ENCODE measurements at places on chromosomes 2 and 18.

DNA sequence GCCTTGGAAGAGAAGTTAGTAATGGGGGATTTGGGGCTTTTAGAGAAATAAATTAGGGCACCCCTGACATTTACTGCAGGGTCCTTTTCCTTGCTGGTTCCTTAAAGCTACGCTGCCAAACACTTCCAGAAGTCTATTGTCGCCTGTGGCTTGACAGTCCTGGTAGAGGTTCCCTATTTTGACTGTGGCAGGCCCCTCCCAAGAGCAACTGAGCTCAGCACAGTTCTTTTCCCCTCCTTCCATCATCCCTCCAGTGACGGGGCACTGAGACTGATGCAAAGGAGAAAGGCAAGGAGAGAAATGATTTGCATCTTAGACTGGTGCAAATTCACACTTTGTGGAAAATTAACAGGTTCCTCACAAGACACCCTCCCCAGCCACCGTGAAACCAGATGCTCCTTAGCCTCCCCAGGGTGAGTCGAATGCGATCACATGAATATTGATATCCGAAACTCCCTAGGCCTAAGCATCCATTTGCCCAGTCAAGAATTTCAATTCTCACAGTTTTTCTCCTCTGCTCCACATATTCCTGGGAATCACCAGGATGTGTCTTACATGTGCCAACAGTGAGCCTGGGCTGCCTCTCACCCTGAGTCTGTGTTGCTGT lies 45.4 kb downstream of the RABL2A start:
- DNase-seq: no peak

GRCh38 chr2:183227176-183227575 lies 102.9 kb downstream of the NUP35 start:
- no peak for DNase-seq

DNA sequence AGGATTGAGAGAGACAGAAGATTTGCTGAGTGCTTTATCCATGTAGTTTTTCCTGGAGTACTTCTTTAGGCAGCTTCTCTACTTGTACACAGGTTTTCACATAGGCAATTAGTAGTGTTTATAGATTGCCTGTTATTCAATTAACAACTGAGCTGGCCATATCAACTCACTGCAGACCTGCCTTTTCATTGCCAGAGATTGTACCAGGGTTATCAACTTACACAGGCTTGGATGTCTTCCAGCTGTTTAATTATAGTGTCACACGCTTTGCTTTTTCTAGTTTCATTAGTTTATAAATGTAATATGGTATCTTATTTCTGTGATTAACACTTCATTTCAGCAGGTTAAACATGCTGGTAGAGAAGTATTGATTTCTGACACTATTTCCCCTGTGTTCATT lies 125.9 kb downstream of the GPD2 start:
- no peak for DNase-seq

DNA sequence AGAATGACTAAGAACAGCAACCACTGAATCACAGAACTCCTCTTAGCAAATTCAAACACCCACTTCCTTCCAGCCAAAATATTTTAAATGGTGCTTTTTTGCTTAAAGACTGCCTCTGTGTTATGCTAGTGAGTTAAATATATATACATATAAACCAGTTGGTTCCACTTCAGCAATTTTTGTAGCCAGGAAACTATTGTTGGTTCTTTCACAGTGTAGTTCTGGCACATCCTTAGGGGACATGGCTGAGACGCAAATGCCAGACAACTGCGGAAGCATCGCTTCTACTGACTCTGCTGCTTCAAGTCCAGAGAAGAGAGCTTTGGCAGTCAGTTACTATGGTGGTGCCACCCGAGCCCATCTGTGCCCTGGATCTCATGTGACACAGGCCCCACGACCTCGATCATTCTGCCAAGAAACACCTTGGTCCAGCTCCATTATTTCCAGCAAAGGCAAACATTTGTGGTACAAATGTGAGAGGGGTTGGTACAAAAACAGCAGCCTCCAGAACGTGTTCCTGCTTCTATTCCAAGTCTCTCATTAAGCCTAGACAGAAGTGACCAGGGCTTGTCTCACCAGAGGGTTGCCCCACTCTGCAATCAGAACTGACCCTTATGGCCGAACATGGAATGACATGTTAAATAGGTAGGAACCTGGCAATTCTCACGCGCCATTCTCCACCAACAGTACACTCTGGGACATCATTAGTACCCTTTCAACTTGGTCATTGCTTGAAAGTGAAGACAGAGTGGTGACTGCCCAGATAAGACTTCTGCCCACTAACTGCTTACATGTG lies 117.8 kb upstream of the NRP2 start:
- DNase-seq: no peak

DNA sequence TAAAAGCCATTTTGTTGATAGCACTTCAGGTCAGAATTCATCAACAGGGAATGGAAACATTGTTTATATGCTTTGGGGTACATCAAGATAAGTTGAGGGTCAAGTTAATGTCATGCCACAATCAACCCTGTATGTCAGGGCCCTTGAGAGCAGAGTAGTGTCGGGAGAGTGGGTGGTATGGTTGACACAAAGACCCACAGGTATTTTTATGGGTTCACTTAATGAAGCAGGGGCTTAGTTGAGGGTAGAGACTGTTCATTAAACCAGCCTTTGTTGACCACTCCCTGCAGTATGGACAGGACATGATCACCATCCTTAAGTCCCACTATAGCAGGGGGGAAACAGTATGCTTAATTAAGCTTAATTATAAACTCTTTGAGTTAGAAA lies 5.7 kb downstream of the RPL37A start:
- no peak for DNase-seq

GRCh38 chr2:197423307-197423706 lies 11.5 kb downstream of the SF3B1 start:
- DNase-seq: no peak

DNA sequence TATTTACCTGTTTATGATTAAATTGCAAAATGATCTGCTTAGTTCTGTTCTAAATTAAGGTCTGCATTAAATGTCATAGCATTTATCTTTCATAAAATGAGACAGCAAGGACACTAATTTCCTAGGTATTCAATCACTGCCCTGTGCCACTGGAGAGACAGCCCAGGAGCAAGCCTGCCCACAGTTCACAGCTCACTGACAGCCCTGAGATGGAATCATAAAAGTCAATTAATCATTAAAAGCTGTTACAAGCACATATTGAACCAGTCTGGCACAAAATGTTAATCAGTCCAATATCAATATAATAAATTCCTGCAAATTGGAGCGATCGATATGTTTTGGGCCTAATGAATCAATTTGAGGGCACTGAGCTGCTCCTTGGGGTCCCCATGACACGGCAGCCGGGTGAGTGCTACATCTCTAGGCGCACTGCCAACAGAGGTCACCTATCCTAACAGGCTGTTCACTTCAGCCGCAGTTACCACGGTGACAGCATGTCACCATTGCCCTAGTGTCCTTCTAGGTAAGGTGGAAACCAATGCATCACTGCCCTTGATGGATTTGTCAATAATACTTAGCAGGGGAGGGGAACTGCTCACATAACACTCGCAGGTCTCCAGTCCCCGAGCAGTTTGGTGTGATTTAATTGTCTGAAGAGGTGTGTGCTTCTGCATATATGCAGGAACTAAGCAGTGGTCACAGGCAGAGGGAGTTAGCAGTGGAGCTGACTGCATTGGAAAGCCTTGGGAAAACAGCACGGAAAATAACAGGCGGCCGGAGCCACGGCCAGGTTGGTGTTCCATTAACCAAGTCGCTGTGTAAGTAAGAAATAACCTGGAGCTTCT lies 47.3 kb downstream of the POU3F3 start:
- DNase-seq: no peak

DNA sequence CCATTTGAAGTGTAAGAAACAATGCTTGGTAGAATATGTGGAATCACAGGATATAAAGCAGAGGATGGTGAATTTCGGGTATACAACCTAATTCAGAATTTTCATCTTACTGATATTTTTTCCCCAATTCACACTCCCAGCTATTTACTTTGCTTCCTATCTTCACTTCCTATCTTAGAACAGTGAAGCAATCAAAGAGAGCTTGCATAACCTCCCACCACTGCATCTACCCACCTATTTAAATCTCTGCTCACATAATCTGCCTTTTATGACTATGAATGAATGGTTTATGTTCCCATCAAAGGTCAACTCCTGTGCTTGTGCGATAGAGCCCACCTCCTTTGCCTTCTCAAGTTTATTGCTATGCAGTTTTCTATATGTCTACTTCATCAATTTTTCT lies 3.3 kb downstream of the RMDN2 start:
- DNase-seq: no peak

GRCh38 chr18:26425148-26425531 lies 123.2 kb downstream of the KCTD1 start:
- DNase-seq: no peak

DNA sequence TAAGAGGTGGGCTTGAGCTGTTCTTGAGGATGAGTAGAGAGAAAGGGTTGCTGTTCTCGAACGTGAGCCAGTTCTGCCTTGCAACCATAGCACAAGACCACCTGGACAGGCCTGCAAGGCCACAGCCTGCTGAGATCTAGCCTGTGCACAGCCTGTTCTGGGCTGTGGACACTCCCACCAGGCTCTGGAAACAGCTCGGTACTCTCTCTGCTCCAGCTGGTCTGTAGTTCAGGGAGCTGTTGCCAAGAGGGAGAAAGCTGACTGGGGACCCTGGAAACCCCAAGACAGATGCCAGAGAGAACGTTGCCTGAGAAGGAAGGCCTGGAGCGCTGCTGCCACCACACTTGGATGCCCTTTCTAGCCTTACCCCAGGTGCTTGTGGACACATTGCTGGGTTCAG lies 69.8 kb downstream of the CTIF start:
- DNase-seq: peak; percentile 35

- no peak for DNase-seq
Measured at GRCh38 chr2:22912398-22912797, 472.6 kb upstream of the KLHL29 start.
